AG10803 (cell line): ENCODE measurements at places on chromosomes 6 and 20.
A peak's percentile ranks its signal among the peaks of the same experiment; 100 is the strongest.

DNA sequence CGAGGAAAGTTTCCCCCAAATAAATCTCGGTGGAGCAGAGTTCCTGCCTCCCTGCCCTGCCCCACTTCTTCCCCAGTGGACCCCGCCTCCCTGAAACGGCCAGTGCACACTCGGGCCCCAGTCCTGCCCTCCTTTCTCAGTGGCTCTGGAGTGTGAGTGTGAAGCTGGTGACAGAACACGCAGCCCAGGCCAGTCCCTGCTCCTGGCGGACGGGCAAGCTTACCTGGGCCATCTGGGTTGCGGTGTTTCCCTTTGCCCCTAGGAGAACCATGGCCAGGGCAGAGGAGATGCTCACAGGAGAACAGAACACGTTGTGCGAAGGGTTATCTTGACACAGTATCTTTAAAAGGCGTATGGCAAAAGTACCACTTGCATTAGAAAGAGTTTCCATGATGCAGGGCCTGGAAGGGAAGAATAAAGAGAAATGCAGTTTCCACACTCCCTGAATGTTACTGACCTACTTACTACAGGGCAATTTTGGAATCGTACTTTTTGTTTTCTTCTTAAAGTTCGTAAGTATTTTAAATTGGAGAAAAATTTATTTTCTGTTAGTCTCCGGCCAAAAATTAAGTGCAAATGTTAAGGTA, 2.8 kb downstream of the SERPINB9 start:
- no peak for DNase-seq

DNA sequence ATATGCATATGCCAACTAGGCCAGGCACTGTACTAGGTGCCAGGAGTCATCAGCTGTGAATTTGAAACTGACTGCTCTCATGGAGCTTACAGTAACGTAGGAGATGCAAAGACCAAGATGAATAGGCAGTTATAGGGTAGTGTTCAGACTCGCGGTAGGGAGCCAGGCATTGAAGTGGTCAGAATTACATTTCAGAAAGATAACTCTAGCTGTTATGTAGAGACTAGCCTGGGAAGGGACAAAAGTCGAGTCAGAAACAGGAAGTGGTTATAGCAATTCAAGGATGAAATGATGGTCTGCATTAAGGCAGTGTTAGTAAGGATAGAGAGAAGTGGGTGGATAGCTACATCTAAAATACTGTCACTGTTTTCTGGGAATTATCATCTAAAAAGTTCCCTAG, 56.6 kb downstream of the PCMT1 start:
- peak; percentile 13 for DNase-seq

DNA sequence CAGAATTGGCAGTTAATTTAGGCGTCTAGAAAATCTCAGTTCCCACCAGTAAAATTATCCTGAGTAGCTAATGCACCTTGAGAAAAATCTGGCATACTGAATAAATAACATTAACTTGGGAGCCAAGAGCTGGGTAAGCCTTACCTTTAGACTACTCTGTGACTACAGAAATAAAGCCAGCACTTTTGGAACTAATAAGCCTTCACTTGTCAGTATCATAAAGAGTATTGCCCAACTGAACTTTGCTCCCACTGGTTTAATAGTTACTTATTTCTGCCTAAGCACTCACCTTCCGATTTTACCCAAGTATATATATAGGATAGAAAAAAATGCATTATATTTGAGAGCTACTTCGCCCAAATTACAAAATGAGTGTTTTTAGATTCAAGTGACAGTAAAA, 10.7 kb downstream of the FAM8A1 start:
- no peak for DNase-seq

DNA sequence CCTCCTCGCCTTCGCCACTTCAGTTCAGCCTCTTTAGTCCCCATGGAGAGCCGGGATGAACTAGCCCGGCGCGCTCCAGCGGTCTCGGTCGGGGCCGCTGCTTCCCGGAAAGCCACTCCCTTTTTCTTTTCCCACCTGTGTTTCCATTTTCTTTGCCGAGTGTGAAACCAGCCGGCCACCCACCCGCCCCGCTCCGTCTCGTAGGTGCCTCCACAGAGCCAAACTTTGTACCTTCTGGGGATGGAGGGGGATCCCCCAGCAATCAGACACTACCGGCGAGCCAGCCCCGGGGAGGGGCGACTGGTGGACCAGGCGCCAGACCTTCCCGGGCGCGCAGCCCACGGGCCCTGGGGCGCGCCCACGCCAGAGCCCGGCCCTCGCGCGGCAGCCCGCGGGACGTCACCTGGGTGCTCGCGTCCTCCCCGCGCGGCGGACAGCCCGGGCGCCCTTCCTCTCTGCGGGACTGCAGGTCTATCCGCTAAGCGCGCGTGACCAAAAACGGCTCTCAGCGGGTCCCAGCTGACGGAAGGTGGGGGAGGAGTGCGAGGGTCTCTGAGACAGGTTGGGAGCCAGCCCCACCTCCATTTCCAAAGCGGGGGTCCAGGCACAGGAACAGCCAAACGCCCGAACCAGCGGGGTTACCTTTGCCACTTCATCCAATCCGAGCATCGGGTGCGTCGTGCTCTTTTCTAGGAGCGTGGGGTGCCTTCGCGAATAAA, at the start of gene MCHR2:
TSS of gene MCHR2 (minus strand) at position 691 of the 719 bp plus-strand sequence. CDS start 38,076 bp downstream, outside the sequence.
- DNase-seq: no peak

- DNase-seq: peak; percentile 53
Measured at GRCh38 chr6:21587179-21587960, 6.2 kb upstream of the SOX4 start.

DNA sequence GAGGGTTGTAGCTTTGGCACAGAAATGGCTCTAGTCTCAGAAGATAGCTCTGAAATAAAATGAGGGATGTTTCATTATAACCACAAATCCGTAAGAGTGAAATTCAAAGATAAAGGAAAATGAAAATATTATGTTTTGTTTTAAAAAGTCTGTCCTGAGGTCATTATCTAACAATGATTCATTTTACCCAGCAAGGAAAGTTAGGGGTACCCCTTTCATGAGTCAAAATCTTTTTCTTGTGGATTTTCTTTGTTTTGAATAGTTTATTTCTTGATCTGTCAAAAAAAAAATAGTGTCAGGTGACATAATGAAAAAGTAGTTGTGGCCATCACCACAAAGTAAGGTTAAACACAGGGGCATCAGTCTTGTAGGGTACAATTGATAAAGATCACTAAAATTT, 59.7 kb upstream of the MYB start:
- no peak for DNase-seq

DNA sequence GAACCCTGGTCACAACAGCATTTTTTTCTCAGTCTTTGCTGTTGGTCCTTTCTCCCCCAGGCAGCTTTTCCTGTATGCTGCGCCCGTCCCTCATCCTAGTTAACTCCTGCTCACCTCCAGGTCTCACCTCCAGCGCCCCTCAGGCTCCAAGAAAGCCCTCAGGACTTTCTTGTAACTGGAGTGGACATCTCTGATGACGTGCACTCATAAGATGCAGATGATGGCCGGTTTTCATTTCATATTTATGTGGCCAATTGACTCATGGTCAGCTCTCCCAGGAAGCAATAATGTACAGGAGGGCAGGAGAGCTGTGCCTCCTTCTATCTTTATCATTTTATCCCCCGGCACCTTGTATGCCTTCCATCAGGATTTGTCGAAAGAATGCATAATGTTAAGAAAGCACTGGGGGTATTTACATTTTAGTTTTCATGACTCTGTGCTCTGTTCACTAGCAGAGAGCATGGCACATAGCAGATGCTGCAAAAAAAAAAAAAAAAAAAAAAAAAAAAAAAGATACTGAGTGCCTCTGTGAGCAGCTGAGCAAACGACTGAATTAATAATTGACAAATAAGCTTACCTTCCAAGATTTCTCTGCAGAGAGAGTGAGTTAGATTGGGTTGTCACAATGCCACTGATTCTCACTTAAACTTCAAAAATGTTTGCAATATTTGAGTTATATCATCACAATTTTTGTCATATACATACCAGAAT, 170.2 kb downstream of the DOK5 start:
- no peak for DNase-seq

DNA sequence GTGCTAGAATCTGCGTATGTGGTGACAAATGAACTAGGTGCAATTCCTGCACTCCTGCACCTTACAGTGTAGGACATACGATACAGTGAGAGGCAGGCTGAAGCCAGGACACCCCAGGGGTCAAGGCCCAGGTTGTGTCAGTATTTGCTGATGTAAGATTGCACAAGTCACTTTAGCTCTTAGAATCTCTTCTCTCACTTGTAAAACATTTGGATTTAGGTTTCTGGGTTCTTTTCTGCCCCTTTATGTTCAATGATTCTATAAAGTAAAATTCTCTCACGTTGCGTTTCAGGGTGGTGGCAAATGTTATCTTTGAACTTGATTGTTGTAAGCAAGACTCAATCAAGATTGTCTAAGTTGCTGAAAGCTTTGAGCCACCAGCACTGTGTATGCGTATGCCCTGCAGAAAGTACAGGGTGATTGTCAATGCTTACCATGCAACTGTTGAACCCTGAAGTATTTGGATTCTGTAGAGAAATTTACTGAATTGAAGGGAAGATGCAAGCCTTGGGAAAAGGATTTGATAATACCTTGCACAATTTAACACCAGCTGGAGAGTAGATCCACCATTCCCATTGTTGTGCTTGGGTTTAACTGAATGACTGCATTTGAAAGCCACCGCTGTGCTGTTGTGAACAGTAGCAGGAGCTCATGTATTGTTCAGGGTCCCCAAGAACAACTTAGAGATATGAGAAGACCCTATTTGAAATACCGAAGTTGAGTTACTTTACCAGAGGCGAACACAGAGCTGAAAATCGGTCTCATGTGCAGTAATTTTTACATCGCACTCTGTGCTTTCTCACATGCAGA, 106.1 kb upstream of the CITED2 start:
- no peak for DNase-seq

DNA sequence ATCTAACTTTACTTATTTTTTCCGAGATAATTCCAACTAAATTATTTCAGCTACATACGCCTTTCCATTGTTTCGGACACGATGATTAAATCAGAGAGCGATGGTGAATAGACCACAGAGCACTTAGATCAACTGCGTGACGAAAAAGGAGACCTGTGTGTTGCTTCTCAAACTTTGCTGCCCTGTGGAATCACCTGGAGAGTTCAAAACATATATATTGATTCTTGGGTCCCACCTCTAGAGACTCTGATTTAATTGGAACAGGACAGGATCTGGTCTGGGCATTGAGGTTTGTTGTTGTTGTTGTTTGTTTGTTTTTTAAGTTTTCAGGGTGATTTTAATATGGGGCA, 401 bp upstream of the TNFRSF21 start:
- DNase-seq: no peak

DNA sequence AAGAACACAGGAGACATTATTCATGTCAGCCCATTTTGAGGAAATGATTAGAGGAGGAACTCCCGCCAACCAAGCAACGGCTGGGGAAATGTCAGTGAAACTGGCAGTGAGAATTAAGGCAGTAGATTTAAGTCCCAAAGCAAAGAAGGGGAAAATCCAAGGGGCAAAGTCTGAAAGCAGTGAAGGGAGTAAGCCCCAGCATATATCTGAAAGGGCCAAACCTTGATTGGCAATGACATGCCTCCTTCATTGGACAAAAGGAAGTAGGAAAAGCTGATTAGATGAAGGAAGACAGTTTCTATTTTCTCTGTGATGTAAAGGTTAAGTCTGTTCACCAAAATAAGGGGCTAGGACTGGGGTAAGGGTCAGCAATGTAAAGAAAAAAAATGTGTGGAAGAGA, 190.3 kb downstream of the RNF144B start:
- no peak for DNase-seq

GRCh38 chr6:29831776-29832175, 4.2 kb downstream of the HLA-G start:
- peak; percentile 5 for DNase-seq

- DNase-seq: no peak
Measured at GRCh38 chr6:11050731-11051130, 6.6 kb upstream of the ELOVL2 start.

- peak; percentile 62 for DNase-seq
Measured at GRCh38 chr20:11676630-11677287, 240.9 kb upstream of the BTBD3 start.

DNA sequence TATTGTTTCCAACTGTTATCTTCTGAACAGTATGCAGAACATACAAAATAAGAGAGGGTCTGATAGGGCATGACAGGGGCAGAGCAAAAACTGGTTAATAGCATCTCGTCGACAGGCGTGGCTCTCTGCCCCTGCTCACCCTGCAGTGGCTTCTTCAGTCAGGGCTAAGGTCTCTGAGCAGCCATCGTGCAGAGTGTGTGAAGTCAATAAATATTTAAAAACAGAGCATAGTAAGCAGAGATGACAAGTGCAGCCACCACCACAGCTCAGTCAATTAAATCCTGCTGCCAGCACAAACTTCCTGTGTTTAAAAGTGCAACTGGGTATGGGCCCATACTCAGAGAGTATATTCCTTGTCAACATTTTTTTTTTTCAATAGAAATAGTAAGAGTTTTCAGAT, 373.4 kb upstream of the AGPAT4 start:
- no peak for DNase-seq

DNA sequence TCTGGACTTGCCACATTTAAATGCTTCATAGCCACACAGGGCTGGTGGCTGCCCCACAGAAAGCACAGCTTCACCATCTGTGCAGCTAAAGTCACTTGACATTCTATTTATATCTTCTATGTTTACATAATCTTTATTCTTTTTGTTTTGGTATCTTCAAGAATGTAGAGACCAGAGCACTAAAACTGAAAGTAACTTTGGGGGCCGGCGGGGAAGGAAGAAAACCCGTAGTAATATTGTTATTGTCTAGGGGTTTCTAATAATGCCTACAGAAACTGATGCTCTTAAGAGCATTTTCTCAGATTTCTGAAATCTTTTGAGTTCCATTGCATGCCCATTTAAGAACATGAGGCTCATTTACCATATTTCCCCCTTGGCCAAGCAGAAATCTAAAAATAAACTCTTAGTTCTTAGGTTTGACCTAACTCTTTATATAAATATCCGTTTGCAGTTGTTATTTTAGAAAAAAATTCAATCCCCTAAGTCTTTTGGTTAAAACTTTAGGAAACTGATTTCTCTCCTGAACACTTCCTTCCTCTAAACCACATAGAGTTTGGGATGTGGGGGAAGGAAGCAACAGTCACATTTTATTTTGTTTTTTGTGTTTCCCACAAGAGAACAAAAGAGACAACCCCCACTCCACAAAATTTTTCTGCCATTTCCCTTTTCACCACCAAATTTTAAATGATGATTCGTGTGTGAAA, 207.6 kb downstream of the OGFRL1 start:
- no peak for DNase-seq

DNA sequence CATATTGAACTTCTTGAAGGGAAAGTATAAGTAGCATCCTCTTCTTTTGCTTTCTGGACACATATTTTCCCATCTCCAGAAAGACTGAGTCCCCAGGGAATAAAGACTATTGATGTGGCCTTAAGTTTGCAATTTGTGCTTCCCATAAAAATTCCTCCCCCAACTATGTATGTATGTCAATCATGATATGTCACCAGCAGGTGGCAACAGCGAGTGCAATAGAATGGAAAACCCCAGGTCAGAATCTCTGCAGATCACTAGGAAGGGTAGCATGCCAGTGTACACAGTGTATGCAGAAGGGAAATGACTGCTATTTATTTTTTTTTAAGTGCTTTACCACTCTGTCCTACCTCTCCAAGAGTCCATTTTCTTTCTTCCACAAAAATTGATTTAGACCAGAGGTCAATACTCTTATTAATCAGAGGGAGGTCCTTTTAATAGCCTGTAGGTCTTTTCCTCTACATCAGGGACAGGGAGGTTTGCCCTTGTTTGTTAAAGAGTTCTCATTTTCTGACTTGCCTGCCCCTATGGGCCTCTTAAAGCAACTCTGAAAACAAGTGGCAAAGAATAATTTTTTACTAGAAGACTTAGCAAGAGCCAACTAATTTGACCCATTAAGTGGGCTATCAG, 61.4 kb downstream of the BMP2 start:
- DNase-seq: peak; percentile 50
